ENCODE measurements at places on chromosomes 11 and 22.

GRCh38 chr11:12377106-12377823 lies at the start of gene PARVA:
Gene PARVA (plus strand): TSS chr11:12377571. CDS start chr11:12377648, 77 bp downstream.
- no peak for DNase-seq

- DNase-seq: no peak
Measured at GRCh38 chr22:39576027-39576426, 5.5 kb downstream of the CACNA1I start.

DNA sequence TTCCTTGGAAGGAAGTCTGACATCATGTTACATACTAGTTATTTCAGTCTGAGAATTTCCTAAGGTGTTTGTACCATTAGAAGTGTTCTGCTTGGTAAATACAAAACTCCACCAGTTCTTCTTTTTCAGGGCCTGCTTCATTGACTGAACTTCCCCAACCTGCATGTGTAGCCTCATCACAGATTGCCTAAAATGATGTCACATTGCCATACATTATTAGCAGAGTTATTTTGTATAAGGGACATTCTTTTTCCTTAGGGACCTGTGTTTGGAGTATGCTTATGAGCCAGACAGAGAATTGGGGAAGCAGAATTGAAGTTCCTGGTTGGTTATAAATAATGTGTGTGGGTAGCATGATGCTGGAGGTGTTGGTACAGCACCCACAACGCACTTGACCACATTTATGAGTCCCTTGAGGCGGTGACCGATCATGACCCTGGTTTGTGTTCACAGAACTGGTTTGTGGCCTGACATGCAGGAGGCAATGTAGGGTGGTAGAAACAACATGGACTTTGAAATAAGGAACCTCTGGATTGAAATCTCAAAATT lies 16.4 kb upstream of the MMP7 start:
- DNase-seq: no peak

DNA sequence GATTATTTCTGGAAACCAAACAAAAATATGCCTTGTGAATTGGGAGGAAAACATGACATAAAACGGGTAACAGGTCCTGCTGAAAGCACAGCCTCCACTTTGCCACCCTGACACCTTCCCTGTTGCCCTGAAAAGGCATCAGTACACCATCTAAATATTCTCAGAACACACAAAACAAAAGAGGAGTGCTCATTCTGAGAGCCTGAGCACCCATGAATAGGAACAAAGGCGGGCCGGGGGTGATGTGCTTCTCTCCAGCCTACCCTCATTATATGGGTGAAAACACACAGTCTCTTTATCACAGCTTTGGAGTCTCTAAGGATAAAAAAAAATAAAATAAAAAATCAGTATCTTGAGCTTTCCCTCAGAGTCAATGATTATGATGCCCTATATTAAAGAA lies 19.7 kb downstream of the SCUBE2 start:
- no peak for DNase-seq

DNA sequence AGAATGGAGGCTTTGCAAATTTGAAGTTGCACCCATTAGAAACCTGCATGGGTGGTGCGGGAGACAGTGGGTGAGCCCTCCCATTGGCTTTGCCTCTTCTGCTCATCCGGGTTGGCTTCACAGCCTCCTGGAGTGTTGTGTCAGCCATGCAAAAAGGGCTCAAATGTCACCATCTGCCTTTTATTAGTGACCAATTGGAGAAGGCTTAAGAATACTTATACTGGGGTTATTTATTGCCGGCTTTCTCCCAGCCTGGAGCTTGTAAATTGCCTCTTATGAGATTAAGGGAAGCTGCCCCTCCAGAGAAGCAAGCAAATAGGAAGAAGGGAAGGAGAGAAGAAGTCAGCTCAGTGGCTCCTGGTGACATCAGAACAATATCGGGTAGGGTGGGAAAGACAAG lies 182.6 kb downstream of the ST3GAL4 start:
- no peak for DNase-seq

- DNase-seq: no peak
Measured at GRCh38 chr11:30758012-30758411, 171.9 kb upstream of the MPPED2 start.

DNA sequence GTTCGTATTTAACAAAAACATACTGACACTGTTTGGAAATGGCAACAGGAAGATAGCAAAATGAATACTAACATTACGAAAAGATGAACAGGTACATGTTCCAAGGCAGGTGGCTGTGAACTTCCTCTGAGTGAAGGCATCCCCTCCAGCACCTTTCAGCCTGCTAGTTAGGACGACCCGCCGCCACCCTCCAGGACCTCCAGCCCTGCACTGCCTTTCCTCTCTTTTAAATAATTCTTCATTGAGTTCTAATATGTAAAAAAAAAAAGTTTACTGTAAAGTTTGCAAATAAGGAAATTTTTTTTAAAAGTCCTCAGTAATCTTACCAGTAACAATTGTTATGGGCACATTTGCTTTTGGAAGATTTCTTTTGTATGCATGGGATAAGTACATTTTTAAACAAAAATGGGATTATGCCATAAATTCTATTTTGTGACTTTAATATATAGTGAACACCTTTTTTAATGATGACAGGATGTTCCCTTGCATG lies 6.0 kb downstream of the NEAT1 start:
- no peak for DNase-seq

DNA sequence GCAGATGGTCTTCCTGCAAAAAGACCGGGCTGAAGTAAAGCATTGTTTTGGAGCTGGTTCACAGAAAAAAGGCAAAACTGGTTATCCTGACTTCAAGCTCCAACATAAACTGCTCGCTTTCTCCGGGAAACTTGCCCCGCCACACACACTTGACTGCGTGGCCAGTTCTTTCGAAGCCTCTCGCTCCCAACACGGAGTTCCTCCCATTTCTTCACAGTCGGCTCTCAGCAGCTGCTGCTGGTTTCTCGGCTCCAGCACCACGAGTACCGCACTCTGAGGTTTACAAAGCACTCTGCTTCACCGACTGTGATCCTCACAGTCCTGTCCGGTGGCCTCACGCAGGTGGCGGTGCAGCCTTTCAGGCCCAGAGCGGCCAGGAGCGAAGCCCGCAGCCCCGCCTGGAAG lies 264 bp downstream of the CHEK1 start:
- DNase-seq: no peak

DNA sequence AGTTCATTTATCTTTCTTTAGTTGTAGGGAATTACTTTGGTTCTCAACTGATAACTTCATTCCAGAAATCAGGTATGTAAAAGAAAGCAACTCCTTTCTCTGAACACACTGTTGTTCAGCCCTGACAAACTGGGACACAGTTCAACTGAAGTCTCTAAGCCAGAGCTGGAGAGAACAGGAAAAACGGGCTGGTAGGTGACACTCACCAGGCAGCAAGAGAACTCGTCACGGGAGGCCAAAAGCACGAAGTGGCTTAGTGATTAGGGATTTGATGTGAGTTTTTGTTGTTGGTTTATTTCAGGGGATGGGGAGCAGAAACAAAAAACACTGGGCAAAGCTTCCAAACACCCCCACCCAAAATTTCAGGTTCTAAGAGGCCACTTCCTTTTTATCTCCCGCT lies 54.1 kb downstream of the MYH9 start:
- DNase-seq: no peak

DNA sequence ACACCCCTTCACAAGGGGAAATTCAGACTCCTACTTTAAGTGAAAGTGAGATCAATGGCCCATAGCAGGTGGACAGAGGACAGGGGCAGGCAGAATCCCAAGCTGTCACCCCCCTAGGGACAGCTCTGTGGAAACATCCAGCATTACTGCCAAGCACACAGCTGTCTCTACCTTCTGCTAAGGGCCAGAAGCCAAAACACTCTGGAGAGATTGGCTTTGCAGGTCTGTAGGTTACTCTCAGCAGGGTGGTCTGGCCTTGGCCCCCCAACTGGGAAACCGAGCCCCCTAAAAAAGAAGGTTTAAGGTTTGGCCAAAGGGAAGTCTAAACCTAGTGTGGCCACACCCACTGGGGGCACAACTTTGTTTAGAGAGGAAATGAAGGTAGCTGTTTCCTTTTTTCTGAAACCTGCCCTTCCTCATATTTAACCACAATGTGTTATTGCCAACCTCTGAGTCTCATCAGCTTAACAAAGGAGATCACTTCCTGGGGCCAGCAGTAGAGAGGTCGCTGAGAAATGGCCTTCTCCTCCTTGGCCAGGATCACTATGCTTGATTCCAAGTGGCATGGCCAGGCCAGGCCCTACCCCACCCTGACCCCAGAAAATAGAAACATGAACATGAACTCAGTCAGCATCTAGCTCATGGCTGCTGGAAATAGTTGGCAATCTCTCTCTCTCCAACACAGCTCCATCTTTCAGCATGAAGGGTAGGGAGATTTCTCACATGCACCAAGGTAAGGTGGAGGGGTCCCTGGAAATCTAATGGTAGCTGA lies 25.9 kb upstream of the SCARF2 start:
- DNase-seq: peak; percentile 22

DNA sequence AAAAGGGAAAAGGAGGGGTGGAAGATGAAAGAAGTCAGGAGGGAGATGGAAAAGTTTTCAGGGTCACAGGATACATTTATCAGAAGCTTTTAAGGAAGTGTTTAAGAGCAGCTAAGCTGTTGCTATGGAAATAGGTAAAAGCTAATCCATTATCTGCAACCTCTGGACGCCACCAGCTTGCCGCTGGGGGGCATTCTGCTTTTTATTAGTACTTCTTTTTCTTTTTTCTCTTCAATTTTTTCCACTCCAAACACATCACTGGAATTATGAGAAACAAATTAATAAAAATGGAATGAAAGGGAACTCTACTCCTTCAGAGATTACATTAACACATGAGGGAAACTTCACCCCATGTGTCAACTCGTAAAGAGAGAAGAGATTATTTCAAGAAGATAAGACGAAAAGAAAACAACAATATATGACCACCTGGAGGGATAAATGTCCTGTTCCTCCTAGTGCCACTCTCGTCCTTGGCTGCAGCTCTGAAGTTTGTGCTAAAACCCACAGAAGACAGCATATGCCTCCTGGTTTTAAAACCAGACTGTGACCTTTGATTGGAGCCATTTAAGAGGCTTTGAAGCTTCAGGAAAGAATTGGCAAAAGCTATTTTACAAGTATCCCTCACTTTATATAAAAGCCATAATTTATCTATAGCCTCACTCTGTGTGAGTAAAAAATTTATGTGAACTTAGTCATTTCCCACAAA lies 972.8 kb downstream of the OPCML start:
- no peak for DNase-seq

- DNase-seq: no peak
Measured at GRCh38 chr11:35412285-35412684, 7.1 kb downstream of the SLC1A2 start.

DNA sequence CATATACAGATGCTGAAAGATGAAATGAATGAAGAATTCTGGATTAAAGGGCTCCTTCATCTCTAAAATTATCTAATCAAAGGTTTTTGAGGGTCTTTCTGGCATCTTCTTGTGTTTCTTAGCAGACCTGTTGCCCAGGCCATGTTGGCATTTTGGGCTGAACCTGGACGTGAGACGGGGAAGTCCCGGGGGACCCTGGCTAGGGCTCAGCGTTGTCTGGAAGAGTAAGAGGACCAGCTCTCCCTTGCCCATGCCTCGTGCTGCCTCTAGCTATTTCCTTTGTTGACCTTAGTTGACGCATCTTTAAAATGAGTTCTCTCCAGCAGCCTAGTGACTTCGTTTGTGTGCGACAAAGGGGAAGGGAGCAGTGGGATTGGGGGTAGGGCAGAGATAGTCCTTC lies 152.2 kb downstream of the ST3GAL4 start:
- no peak for DNase-seq

DNA sequence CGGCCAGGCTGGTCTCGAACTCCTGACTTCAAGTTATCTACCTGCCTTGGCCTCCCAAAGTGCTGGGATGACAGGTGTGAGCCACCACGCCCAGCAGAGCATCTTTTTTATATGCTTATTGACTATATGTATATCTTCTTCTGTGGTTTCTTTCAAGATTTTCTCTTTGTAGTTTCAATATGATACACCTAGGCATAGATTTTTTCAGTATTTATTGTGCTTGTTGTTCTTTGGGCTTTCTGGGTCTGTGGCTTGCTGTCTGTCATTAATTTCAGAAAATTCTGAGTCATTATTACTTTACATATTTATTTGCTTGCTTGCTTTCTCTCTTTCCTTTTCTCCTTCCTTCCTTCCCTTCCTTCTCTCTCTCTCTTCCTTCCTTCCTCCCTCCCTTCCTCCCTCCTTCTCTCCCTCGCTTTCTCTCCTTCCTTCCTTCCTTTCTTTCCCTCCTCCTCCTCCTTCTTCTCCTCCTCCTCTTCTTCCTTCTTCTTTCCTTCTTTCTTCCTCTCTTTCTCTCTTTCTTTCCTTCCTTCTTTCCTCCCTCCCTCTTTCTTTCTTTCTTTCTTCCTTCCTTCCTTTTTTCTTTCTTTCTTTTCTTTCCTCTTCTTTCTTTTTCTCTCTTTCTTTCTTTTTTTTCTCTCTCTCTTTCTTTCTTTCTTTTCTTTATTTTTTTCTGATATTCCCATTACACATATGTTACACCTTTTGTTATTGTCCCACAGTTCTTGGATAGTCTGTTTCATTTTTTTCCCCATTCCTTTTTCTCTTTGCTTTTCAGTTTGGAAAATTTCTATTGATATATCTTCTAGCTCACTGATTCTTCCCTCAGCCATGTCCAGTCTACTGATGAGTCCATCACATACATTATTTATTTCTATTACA lies 10.9 kb upstream of the DCHS1 start:
- no peak for DNase-seq

GRCh38 chr22:27231266-27231665 lies 570.3 kb downstream of the MN1 start:
- DNase-seq: no peak

- DNase-seq: no peak
Measured at GRCh38 chr11:58576887-58577471, 1.3 kb upstream of the LPXN start.

- no peak for DNase-seq
Measured at GRCh38 chr22:40258501-40258915, 80.8 kb downstream of the TNRC6B start.

GRCh38 chr11:17391493-17392355 lies 3.3 kb upstream of the KCNJ11 start:
- DNase-seq: no peak

- no peak for DNase-seq
Measured at GRCh38 chr11:83036701-83037100, 35.0 kb downstream of the RAB30 start.

DNA sequence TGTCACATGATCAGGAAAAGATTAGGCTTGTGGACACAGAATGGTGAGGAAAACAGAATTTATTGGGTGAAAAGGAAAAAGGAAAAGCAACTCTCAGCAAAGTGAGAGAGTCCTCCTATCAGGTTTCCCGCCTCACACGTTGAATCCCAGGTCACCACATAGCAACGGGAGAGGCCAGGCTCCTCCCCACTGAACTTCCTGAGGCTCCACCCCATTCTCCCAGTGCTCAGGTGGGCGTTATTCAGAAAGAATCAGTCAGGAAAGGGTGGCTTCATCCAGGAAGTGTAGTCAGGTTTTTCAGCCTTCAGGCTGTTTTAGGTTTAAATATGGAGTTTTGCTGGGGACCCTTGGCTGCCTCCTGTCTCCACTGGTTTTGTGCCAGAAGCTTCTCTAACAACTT lies 66.9 kb downstream of the SPON1 start:
- DNase-seq: no peak

- no peak for DNase-seq
Measured at GRCh38 chr22:45254388-45254787, 13.7 kb upstream of the KIAA0930 start.

Data from activated CD4-positive, alpha-beta T cell treated with anti-CD3 and anti-CD28 coated beads, Interleukin-2, amount 50 U/mL, for 1 hour (primary cell).